HCEC 1CT (cell line): ENCODE measurements at places on chromosomes 7 and 10.

DNA sequence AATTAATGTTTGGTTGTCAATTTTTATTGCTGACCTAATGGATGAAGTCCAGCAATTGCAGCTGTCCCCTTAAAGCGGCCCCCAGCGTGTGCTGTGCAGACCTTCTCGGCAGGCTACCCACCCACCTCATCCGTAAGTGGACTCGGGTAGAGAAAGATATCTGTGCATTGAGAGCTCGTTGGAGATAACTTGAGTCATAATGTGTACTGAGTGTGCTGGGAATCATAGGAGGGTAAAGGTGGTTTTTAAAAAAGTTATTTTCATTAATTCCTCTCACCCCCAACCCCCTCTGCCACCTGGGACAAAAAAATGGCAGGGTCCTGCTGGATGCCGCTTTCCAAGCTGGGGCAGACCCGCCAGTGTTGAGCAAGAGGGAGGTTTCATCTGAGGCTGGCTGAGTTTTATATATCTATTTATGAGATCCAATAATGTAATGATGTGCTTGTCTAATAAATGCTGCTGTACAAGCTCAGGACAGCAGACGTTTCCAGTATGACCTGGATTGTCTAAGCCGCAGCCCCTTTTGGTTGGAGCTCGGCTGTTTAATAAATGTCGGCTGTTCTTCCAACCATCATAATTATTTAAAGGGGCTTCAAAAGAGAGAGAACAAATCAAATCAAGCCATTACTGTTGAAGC lies 119.1 kb downstream of the NKX6-2 start:
- DNase-seq = peak; percentile 18

DNA sequence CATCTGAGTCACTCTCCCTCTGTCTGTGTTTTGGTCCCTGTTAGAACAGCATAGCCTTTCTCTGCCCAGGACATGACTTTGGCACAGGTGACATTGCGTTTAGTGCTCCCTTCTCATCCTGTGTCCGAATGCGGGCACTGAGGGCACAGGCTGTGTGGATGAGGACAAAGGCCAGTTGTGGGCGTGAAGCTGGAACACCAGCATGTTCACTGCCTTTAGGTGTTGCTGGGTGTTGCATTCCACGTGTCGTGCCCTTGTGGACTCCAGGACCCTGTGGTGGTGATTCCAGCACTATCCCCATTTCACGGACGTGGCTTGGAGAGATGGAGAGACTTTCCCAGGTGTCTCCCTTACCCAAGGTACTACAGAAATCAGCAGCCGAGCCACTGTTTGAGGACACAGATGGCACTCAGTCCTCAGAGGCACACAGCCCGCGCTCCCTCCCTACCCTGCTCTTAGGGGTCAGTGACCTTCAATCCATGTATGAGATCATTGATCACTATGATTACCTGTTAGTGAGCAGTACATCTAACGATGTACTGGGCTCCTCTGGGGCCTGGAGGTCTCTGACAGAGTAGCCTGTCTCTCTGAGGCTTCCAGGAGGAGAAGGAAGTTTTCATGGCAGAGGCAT lies 917 bp upstream of the CNPY1 start:
- no peak for DNase-seq

DNA sequence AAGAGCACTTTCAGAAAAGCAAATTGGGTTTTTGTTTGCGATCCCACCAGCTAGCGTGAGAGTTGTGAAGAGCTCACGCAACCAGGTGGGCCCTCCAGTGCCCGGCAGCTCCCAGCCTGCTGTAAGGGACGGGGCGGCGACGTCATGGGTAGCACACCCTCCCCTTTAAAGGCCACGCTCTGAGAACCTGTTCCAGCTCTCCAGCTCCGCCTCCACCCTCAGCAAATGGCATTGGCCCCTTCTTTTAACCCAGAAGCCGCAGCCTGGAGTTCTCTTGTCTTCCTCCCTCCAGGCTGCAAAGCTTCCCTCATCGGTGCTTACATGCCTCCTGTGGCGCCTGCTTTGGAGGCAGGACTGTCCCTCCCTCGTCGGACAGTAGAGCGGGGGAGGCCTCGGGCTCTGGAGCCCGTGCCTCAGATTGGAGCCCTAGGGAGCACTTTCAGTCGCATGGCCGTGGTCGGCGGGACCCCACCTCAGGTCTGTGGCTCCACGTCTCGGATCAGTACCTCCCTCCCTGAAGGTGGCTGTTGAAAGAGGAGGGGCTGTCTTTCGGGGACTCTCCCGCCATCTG lies 32.9 kb downstream of the WIPI2 start:
- no peak for DNase-seq

DNA sequence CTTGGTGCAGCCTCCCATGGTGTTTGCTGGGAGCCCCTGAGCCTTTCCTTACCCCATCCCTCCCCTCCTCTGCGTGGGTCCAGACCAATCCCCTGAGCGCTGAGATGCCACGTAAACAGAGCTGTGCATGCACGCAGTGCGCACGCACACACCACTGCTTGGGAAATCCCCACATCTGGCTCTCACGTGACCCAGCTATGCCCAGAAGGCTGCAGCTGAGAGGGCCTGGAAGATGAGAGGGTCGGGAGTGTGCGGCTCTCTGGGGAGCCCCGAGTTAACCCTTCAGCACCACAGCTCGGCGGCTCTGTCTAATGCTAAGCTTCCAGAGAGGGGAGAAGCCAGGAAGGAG lies 177.2 kb downstream of the SH3PXD2A start:
- peak; percentile 93 for DNase-seq

GRCh38 chr7:36021367-36021766 lies 131.7 kb upstream of the EEPD1 start:
- DNase-seq = peak; percentile 28

DNA sequence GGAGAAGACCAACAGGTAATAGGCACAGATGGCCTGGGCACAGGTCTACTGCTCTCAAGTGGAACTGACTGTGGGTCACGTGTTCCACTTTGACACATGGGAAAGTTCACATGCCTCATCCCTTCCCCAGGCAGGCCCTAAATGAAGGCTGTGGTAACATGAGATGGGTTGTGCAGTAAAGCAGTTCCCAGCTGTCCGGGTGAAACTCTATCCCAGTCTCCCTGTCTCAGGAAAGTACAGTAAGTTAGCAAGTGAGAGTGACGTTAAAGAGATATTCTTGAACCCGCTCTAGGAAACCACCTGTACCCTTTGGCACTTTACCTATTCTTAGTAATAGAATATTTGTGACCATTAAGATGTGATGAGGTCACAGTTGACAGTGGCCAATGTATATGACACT lies 343.7 kb upstream of the AOAH start:
- no peak for DNase-seq

- DNase-seq = no peak
Observed at GRCh38 chr10:3261921-3262320, 89.3 kb upstream of the PITRM1 start.

GRCh38 chr7:141949021-141949420 lies 2.2 kb upstream of the CLEC5A start:
- DNase-seq = no peak

DNA sequence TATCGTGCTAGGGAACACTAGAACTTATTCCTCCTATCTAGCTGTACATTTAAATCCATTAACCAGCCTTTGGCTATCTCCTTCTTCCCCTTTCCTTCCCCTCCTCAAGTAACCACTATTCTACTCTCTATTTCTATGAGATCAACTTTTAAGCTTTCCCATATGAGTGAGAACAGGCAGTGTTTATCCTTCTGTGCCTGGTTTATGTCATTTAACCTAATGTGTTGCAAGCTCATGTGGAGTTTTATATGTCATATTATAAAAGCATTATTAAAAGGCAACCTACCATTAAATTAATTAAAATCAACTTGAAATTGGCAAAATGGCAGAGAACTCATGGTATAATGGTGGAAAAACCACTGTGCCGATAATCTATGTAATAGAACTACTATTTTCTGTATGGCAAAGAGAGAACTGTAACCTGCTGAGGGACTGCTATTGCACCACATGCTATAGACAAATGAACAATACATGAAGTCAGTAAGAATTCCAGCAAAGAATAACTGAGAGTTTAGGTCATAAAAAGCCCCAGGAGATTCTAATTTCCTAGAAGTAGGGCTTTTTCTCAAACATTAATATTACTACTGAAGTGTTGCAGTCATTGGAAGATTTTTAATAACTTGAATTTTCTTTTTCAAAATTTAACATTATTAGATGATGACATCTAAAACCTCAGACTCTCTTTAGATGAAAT lies 81.8 kb downstream of the LRRN3 start:
- DNase-seq = no peak

DNA sequence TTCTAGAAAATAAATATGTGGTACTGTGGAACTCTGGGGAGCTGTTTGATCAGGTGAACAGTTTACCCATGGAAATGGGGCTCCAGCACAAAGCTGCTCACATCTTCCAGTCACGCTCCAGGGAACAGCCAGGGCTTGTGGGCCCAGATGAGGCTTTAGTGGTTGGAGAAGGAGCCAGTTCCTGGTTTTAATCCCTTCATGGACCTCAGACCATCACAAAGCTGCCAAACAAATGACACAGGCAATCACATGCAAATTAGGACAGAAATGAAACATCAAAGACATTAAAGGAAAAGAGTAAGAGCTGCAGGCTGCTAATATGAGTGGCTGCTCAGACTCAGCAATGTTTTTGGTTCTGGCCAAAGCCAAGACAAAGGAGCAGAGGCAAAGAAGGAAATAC lies 2.2 kb upstream of the ATP6V0E2 start:
- no peak for DNase-seq

DNA sequence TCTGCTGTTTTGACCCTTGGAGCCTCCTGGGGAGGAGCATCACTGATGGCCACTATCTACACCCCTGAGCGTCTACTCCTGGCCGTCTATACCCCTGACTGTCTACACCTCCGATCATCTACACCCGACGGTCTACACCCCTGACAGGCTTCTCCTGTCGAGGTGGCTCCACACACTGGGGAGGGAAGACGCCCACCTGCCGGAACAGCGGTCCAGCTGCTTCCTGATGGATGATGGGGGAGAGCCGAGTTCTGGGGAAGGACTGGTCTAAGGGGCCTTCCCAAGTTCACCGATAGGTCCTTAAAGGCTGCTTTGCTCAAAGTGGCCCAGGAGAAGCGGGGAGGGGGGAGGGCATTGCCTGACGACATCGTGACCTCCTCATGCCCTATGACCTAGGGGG lies 39.4 kb downstream of the GBX1 start:
- DNase-seq = no peak

DNA sequence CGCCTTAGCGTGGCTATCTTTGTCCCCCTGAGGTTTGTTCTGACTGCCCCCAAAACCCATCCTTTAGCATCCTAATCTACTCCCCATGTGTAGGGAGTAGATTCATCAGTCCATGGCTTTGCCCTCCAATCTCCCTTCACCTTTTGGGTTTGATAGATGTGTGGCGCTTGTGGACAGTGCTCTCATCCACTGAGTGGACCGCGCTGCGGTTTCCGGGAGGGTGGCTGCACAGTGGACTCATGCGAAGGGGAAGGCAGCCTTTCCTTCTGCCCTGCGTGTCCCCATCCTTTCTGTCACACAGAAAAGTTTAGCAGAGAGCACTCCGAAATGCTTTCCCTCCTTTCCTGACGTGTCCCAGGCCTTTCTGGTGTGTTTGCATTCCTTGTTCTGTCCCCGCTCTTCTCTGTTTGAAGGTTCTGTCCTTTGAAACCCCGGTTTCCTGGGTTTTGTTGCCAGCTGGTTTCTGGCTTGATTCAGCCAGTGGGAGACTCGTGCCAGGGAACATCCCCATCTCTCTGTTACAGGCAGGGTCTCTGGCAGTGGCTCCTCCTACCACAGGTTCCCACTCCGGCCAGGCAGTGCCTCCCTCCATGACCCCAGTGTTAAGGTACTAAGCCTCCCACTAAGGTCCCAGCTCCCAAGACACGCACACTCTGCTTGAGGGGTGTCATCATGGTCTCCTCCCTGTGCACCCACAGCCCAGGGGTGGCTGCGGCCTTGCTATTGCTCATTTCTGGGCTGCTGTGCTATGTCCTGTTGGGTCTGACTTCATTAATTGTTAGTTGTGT lies 547.7 kb upstream of the DPP6 start:
- DNase-seq = no peak

DNA sequence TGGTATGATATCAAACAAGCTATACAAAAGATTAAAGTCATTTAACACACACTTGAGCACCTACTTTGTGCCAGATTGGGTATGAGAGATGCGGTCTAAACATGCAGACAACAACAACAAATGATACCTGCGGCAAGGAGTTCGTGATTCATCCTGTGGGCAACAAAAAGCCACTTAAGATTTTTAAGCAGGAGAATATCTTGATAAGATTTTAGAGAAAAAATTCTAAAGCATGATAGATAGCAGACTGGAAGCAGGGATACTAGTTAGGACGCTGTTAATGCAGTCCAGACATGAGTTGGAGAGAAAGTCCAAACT lies 1.6 kb upstream of the KBTBD2 start:
- DNase-seq = no peak

DNA sequence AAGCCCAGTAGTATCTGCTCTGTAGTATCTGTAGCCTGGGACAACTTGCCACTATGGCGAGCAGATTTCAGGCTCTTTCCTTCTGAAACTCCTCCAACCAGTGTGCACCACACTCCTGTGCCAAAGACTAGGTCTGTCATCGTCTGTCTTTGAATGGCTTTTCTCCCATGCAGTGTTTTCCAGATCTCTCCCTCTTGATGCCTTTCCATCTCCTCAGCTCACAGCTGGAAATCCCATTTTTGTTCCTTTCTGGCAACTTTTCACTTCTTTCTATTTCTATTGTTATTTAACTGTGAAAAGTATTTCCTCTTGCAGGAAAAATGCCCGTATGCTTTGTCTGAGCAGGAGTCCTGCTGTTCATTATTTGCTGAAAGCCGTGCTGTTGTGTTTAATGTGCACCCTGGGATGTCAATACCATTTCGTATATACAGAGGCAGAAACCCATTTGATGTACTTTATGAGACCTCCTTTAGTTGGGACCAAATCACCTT lies 373.7 kb downstream of the PHTF2 start:
- DNase-seq = no peak

DNA sequence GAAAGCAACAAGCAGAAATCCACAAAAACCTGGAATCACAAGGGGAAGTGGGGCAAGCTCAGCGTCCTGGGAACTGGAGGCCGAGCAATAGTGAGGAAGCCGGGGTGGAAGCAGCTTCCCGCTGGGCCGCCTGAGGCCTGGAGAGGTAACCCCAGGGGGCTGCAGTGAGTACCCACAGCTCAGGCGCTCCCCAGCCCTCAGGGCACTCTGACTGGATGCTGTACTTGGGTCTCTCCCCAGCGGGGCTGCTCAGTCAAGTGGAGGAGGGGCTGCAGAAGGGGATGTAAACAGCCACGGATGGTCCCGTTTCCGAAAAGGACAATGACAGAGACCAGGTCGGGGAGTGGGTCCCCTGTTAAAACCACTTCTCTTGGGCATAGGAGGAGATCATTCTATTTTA lies 50.3 kb downstream of the SLIT1 start:
- no peak for DNase-seq

DNA sequence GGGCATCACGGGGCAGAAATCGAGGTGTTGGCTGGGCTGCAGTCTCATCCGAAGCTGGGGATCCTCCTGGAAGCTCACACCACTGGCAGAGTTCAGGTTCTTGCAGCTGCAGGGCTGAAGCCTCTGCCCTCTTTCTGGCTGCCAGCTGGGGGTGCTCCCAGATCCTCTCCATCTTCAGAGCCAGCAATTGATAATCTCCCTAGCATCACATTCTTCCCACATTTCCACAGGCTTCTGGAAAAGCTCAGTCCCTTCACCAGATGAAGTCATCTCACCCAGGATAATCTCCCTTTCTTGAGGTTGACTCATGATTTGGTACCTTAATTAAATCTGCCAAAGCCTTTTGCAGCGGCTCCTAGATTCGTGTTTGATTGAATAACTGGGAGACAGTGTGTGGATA lies 55.2 kb downstream of the NRP1 start:
- DNase-seq = no peak

- no peak for DNase-seq
Observed at GRCh38 chr7:140521421-140521820, 42.1 kb upstream of the MKRN1 start.

GRCh38 chr7:77759294-77759889 lies 38.8 kb downstream of the TMEM60 start:
- DNase-seq = peak; percentile 42
